IPS DF 19.7 (cell line): ENCODE measurements at places on chromosomes 11 and 22.

- DNase-seq: no peak
Measured at GRCh38 chr11:3231550-3231850, 717 bp downstream of the MRGPRE start.

DNA sequence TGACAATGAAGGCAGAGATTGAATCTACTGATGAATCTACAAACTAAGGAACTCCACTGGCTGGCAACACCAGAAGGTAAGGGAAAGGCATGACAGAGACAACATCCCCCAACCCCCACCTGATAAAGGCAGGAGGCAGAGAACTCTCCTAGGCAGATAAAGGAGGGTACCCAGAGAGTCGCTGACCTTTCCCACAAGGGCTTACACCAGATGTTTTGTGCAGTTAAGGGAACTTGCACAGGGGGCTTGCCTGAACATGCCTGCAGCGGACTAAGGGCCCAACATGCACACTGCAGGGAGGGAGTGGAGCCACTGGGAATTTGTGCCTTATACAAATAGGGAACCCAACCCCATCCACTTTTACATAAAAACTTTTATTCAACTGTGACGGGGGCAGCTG lies 1996.9 kb upstream of the RAG2 start:
- DNase-seq: no peak

- DNase-seq: no peak
Measured at GRCh38 chr11:58075781-58076180, 45.0 kb downstream of the OR6Q1 start.

- DNase-seq: no peak
Measured at GRCh38 chr11:61092908-61093763, 9.2 kb upstream of the CD5 start.

DNA sequence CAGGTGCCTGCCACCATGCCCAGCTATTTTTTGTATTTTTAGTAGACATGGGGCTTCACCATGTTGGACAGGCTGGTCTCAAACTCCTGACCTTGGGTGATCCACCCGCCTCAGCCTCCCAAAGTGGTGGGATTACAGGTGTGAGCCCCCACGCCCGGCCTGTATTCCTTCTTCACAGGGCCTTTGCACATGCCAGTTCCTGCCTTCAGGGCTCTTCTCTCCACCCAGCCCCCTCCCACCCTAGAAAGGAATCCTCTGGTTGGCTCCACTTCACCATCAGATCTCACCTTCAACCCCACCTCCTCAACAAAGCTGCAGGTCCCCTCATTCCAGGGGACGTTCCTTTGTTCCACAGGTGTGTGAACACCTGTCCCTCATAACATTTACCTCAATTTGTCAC lies 2.0 kb downstream of the POLR3H start:
- no peak for DNase-seq
